ENCODE measurements at places on chromosomes 7 and 10.

GRCh38 chr10:18104223-18104872 lies 35.9 kb upstream of the CACNB2 start:
- DNase-seq = no peak

GRCh38 chr7:101411508-101411874 lies 48.8 kb downstream of the COL26A1 start:
- no peak for DNase-seq

DNA sequence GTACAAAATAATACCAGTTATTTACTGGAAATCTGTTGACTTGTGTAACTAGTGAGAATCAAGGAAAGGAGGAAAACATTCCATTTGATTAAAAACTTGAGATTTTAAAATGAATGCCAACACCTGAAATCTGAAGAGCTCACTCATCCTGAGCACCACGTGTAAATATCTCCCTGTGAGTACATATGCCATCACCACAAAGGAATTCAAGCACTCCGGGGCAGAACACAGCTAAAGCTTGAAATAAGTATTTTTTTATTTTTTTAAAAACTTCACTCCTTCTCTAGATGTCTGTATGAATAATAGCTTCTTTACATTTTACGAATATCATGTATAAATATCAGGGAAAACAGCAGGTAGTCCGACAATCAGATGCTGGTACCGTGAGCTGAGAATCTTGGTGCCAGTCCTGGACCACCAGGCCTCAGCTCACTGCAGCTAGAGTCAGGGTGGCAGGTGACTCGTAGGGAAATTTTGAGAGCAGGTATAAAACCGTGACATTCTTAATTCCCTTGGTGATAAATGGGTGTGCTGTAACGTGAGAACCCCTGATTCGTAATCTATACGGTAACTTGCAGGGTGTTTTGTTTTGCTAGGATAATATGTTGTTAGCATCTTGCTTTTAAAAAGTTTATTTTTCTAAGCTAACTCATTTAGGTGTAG lies 12.7 kb downstream of the LMTK2 start:
- peak; percentile 37 for DNase-seq

GRCh38 chr7:27173956-27174873 lies at the start of gene HOXA10:
Gene HOXA10 (minus strand): TSS chr7:27174320. CDS start chr7:27174306, 14 bp downstream.
- no peak for DNase-seq

DNA sequence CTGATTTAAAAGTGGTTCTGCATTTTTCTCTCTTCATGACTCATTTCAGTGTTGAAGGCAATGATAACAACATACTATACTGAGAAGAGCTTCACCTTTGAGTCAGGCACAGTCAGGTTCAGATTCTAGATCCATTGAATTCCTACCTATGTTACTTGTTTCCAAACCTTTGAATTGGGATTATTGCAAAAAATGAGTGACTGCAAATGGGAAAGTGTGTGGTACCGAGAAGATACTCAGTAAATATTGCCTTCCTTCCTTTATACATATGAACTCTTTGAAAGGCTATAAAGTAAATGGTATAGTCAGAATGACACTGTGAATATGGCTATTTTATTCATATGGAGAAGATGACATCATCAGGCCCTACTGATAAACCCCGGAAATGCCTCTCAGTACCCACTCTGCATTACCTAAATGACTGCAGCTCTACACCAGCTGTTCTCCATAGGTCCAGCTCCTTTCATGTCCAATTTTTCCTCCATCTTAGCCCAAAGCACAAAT lies 66.7 kb upstream of the FGL2 start:
- no peak for DNase-seq

GRCh38 chr7:91156316-91157185 lies 107.7 kb upstream of the FZD1 start:
- no peak for DNase-seq

DNA sequence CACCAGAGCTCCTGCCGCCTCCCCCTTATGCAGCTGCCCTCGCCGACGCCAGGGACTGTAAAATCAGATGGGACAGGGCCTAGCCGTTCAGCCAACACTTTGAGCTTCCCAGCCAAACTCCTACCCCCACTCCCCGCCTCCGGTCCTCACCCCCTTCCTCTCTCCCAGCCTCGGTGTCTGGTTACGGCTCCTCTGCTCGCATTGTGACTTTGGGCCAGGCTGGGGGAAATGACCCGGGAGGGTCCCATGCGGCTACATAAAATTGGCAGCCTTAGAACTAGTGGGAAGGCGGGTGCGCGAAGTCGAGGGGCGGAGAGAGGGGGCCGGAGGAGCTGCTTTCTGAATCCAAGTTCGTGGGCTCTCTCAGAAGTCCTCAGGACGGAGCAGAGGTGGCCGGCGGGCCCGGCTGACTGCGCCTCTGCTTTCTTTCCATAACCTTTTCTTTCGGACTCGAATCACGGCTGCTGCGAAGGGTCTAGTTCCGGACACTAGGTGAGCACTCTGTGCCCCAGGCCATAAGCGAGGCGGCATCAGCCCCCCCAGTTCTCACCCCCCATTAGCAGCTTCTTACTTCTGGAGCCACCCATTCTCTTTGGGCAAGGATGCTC lies at the start of gene KAZALD1:
Gene KAZALD1 (plus strand): TSS at position 366 of the 608 bp plus-strand sequence. CDS start 604 bp downstream, outside the sequence.
- DNase-seq = no peak

DNA sequence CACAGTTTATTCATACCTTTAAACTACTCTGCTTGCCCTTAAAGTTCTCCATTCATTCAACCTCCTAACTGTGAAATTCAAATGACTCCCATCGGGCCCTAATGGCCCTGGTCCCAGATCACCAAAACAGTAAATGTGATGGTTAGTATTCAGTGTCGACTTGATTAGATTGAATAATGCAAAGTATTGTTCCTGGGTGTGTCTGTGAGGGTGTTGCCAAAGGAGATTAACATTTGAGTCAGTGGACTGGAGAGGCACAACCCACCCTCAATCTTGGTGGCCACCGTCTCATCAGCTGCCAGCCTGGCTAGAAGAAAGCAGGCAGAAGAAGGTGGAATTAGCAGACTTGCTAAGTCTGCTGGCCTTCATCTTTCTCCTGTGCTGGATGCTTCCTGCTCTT lies 80.1 kb upstream of the PLXNA4 start:
- no peak for DNase-seq

DNA sequence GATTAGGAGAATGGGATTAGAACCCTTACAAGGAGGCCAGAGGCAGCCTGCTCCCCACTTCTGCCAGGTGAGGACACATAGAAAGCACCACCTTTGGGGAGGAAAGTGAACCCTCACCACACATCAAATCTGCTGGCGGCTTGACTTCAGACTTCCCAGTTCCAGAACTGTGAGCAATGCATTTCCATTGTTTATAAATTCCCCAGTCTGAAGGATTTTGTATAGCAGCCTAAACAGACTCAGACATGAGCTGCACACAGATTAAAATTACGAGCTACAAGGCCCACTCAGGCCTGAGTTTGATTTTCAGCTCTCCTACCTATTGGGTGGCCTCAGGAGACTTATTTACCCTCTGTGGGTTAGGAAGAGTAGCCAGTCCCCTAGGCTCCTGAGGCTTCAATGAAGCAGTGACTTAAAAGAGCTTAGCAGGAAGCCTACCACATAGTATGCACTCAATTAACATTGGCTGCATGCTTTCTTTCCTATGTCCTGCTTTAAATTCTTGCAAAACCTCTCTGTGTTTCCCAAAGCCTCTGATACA lies 350.7 kb upstream of the ZMIZ1 start:
- no peak for DNase-seq

DNA sequence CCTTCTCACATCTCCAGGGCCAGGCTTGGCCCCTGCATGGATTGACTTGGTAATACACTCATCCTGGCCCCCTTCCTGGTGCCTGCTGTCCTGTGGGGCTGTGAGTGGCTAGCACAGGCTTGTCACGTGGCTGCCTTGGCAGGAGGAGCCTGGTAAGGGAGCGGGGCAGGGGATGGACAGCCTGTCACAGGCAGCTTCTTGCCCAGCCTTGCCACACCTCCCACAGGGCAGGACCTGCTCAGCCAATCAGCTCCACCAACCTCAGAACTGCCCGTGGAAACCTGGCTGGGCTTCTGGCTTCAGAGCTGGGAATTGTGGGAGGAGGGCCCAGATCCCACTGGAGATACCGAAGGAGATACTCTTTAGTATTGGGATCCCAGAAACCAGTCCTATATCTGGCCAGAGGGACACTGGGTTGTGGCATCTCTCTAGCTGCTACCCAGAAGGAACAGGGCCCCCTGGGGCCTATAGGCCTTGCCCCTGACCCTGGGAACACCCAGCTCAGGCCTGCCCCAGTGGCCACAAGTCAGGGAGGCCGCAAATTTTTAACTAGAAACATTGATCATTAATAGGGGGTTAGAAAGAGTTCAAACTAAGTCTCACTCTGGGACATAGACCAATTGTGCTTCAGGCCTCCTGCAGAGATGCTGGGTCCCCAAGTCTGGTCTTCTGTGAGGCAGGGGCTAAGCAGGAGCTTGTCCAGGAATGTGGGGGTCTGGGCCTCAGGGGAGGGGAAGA lies at the start of gene HOGA1:
Gene HOGA1 (plus strand): TSS at position 330 of the 738 bp plus-strand sequence. CDS start 315 bp downstream, at position 645.
- no peak for DNase-seq

DNA sequence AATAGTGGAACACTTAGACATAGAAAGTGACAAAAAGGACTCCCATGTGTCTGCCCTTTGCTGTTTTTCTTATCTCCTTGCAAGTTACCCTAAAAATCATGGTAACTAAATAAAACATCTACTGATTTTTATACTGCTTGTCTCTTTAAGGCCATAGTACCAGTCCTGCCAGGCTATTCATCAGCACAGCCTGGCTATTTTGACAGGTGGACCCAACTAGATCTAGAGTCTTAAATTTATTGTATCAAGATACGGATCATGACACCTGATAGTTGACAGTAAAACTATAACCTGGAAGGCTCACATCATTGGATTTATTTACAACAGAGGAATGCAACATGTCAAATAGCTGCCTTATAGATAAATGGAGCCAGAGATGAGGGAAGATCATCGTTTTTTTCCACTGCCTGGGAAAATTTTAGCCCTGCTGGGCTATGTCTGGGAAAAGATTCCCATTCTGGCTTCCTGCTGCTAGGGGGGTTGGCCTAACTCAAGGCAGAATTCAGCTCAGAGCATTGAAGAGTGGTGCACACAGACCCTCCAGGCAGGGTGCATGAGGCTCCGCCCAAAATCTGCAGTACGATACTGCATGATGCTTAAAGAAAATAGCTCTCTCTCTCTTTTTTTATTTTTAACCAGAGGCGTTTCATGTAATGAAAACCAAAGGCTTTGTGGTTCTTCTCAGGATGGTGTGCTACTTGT lies 292.0 kb upstream of the FZD8 start:
- no peak for DNase-seq

GRCh38 chr7:867001-867405 lies 9.4 kb upstream of the GET4 start:
- no peak for DNase-seq

- no peak for DNase-seq
These were observed 92.4 kb upstream of the PPP2R2D start for GRCh38 chr10:131808370-131808930.

GRCh38 chr10:67935223-67935622 lies 50.8 kb downstream of the SIRT1 start:
- no peak for DNase-seq

- DNase-seq = peak; percentile 54
These were observed 516.9 kb upstream of the LRRN3 start for GRCh38 chr7:110573862-110574528.

DNA sequence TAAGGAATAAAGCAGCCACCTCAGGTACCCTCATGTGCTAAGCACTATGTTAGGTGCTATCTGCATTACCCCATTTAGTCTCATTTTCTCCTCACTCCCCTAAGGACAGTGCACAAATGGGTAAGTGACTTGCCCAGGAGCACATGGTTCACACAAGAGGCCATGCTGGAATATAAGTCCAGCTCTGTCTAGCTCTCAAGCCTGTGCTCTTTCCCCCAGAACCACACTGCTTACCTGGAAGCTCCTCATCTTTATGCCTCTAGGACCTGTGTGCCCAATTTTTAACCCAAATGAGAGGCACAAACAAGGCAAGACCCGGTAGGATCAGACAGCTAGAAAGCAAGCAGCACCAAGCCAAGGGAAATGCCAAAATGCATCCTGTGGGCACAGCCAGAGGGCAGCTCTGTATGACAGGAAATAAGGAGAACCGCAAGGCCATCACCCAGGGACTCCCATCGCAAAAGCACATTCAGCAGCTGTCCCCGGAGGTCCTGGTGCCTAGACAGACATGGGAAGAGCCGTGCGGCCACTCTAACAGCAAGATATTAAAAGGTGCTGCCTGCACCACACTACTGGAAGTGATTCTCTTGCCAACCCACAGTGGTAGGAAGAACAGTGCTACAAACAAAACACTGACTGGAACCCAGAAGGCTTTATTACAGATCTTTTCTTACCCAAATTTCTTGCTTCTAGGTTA lies 88.1 kb downstream of the GSAP start:
- no peak for DNase-seq

DNA sequence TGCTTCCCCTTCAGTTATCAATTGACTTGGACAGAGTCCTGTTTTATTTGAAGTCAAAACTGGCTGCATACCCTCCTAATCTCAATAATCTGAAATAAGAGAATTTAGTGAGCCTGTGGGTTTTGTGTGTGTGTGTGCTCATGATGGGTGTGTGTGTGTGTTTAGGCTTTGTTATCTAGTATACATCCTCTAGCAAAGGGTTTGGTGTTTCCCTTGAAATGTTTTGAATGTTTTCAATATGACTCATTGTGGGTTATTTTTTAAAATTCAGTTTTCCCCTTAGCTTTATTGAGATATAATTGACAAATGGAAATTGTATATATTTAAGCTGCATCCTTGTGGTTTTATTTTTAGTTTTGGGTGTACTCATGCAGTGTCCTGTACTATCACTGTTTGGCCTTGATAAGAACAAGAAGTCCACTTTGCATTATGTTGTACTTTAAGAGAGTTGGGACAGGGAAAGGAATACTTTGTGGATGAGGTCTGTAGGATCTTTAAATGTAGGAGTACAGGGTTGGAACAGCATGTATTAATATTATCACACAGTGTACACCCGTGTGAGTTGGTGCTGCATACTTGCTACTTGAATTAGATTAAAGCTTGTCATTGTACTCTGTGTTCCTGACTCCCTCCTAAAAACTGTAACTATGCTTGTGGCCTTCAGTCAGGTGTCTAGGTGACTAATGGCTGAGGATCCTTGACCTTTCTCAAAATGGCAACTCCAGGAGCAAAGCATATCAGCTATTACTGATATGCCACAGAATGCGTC lies 58.3 kb downstream of the VCL start:
- DNase-seq = peak; percentile 38

DNA sequence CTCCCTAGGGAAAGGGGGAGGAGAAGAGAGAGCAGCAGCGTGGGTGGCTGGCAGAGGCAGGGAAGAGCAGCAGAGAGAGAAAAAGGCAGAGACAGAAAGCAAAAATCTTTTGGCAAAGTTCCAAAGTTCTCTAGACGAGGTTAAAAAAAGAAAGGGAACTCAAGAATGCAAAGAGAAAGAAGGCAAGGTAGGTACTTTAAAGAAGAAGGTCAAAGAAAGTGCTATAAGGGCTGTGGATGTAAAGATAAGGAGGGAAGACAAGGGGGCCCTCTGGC lies 20.2 kb upstream of the OPTN start:
- DNase-seq = no peak

DNA sequence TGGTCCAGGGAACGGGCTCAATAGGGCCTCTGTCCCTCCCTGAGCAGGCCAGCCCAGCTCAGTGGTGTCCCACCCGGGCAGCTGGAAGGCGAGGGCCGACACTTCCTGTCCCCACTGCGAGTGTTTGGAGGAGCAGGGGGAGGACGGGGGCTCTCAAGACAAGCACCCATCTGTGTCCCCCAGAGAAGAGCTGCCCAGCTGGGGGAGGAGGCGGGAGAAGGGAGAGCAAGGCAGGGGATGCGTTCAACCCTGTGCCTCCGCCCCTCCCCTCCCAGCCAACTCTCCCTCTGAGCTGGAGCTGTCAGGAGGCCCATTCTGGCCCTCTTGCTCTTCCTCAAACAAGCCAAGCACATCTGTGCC lies 35.7 kb downstream of the ZCCHC24 start:
- DNase-seq = no peak

Data from AG04449 (cell line).